ENCODE measurements at places on chromosomes 12 and 14. TPM values are rescaled to one million over a fixed set of nuclear protein-coding genes. Genes with fewer than 3 reads are reported as not detected.
A peak's percentile ranks its signal among the peaks of the same experiment; 100 is the strongest.

SLC39A2 gene
- not detected for total RNA-seq

- DNase-seq: no peak
These were observed 355.3 kb downstream of the GLT1D1 start for GRCh38 chr12:129208566-129208965.

ACOT4 gene
- total RNA-seq: not detected

GRCh38 chr14:78153064-78153341, 17.2 kb upstream of the NRXN3 start:
- no peak for DNase-seq

DNA sequence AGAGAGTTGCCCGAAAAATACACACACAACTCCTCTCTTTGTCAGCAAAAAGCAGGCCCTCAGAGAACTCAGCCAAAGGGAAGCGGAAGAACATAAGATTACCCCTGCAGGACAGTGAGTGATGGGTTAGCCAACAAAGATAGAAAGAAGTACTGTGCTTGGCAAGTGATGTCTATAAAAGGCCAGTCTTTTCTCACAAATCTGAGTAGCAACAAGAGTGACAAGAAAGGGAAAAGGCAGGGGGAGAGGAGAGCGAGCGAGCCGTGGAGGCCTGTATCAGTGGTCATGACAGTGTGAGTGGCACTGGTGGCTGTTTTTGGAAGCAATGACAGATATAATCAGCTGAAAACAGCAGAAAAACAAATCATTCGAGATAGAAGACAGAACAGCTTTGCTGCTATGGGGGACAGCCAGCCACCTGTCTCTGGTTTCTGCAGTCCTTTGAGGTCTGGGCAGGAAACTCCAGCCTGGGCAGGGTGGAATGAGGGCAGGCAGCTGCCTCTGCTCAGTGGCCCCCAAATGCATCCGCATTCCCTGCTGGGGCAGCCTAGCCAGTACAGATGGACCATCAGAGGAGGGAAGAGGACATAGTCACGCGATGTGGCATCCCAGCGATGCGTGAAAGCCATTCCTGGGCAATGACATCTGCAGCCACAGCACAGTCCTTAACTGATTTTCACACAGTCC, 74.7 kb downstream of the TRIM9 start:
- no peak for DNase-seq

TOMM20L gene
- not detected for total RNA-seq

GRCh38 chr12:111180426-111181142, 188.3 kb downstream of the PHETA1 start:
- DNase-seq: no peak

DNA sequence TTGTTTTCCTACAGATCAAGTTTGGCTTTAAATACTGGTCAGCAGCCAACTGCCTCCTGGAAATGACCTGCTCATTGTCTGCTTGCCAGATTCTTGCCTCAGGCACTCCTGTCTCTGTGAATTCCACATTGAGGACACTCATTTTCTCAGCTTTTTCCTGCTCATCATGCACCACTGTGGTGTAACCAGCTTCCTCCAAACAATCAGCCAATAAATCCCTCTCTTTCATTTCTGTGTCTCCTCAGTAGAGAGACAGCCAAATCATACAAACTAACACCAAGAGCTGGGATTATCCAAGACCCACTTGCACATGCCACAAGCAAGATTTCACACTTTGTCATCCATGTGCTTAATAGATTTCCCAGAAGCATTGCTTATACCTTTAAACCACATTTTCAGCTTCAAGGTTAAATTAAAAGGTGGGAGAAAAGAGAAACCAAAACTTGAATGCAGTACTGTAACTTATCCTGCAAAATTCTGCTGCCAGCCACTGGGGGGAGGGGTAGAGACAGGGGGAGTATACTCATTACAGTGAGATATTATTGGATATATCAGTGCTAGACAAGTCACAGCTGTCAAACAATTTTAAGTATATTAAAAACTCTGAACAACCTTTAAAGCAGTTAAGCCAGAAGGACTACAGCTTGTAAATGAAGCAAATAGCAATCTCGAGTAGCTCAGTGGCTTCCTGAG, 105.0 kb downstream of the PPP2R5E start:
- DNase-seq: peak; percentile 14

DNA sequence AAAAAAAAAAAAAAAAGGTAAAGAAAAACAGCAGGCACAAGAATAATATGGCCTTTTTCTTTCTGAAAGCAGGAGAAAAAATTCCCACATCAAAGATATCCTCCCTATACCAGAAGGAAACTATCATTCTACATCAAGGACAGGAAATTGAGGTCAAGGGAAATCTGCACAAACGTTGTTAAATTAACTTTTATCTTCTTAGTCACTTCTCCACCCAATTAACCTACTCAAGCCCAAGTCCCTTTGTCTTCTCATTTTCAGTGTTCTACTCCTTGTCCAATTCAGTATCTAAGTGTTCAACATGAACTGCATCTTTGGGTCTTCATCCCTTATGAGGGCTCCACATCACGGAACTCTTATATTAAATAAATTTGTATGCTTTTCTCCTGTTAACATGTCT, 15.7 kb downstream of the NDUFA12 start:
- no peak for DNase-seq

DNA sequence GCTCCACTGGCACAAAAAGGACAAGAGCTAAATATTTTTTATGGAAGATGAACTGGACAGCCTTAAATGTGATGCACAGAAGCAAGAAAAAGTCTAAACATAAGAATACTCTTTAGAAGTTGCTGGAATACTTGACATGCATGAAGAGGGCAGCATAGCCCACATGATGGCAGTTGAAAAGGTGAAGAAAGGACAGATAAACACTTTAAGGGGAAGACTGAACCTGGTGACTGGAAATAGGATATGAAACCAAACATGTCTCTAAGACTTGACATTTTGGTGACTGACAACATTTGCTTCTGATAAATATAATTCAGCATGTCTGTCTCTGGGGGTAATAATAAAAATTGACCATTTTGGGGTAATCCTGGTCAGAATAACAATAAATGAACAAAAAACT, 273.1 kb downstream of the CCDC91 start:
- no peak for DNase-seq

GRCh38 chr14:77276295-77276935, 5.4 kb upstream of the NGB start:
- no peak for DNase-seq

GRCh38 chr12:14961466-14962152, at the start of gene ARHGDIB:
Gene ARHGDIB, minus strand, starts transcription at chr12:14961601. Its CDS starts 10,889 bp downstream, at chr12:14950712.
- DNase-seq: peak; percentile 94

PTPN21 gene
- total RNA-seq: not detected

- peak; percentile 89 for DNase-seq
These were observed 614 bp upstream of the ARF6 start for GRCh38 chr14:49892301-49892635.

CIT gene
- 117 TPM for total RNA-seq

CATSPERB gene
- not detected for total RNA-seq

Data from OCI-LY7 (cell line).